Fibroblast of mammary gland (primary cell): ENCODE measurements at places on chromosomes 2 and 18.

DNA sequence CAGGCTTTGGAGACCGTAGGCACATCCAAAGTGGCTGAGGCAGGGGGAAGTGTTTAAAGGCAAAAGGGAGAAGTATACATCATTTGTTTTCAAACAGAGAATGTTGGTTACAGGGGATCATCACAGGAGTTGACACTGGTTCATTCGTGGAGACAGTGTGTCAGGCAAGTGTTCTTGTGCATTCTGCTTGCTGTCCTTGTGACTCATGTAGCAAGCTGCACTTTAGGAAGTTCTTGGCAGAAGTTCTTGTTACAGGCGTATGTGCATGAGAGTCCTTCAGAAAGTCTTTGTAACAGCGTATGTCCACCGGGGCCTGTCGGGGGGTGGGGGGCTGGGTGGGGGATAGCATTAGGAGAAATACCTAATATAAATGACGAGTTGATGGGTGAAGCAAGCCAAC, 36.5 kb upstream of the B4GALT6 start:
- DNase-seq = peak; percentile 36

- DNase-seq = peak; percentile 23
Observed at GRCh38 chr2:99957332-99958133, 184.9 kb downstream of the AFF3 start.

GRCh38 chr2:198913394-198914152, 544.2 kb downstream of the SATB2 start:
- DNase-seq = no peak

GRCh38 chr2:85862426-85862825, 26.4 kb downstream of the ST3GAL5 start:
- no peak for DNase-seq

DNA sequence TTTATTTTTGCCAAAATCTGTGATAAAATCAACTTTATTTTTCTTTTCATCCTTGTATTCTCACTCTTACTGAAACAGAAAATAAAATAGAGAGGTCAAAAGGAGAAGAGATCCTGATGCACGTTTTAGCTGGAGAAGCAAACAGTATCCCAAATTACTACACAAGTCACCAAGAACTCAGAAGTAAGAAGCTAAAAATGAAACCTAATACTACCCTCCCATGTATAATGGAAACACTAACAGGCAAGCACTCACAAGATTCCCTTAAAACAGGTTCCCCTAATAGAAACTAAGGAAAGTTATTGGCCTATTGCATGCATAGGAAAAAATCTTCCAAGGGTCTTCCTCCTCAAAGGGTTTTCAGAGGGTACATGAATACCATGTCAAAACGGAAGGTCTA, 927.0 kb downstream of the ERBB4 start:
- no peak for DNase-seq

- no peak for DNase-seq
Observed at GRCh38 chr18:43919551-43919950, 642.3 kb upstream of the SYT4 start.

DNA sequence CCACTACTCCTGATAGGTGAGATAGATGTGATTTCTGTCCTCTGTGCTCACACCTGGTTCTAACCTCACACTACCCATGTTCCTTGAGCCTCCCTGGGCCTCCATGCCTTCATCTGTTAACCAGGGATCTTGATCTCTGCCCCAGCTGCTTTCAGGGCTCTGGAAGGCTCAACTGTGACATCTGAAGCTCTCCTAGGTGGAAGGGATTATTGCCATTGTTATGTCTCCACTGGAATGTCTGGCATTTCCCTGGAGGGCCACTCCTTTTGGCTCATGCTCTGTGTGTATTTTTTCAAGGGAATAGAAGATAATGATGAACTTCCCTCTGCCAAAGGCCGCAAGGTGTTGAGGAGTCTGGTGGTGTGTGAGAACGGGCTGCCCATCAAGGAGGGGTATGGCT, 41.2 kb downstream of the PCARE start:
- no peak for DNase-seq

DNA sequence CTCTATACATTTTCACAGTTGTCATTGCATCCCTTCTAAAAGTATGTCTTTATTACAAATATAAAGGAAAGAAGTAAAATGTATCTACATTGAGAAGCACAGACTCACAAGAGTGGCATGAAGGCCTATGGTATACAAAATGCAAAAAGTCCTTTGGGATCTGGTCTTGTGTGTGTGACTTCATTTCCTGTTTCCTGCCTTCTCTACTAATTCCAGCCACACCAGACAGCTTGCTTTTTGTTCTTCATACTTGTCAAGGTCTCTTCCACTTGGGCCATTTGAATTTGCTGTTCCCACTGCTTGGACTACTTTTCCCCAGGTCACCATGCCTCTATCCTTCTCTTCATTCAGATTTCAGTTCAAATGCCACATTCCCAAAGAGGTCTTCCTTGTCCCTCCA, 6.7 kb upstream of the PNO1 start:
- peak; percentile 28 for DNase-seq

GRCh38 chr18:70370762-70371733, 82.2 kb downstream of the SOCS6 start:
- no peak for DNase-seq

GRCh38 chr2:85584857-85585780, 888 bp downstream of the VAMP5 start:
- peak; percentile 78 for DNase-seq

DNA sequence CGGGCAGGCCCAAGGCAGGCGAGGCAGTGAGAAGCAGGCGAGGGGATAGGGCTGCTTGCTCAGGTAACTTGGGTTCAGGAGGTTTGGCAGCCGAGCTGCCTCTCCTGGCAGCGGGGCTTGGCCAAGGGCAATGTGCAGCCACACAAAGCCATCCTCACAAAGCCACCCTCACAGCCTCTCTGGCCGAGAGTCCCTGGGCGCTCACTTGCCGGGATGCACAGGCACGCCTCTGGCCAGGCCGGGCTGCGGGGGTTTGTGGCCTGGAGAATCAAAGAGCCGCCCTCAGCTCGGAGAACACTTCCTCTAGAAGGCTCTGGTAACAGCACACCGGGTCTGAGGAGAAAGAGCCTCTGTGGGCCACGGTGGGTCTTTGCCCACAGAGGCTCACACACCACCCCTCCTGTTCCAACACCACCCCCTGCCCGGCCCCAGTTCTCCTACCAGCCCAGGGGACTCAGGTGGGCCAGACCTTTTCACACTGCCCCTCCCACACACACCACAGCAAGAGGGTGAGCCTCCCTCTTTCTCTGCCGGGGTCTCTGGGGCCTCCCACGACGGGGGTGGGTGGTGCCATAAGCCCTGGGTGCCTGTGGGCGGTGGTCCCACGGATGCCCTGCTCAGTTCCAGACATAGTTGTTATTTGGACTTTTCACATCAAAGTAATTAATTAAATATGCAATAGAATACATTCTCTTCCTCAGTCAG, 186.9 kb downstream of the ZFP36L2 start:
- DNase-seq = no peak

- no peak for DNase-seq
Observed at GRCh38 chr2:232389327-232389726, 10.8 kb downstream of the ALPP start.

GRCh38 chr18:44747157-44747556, 66.5 kb downstream of the SETBP1 start:
- DNase-seq = no peak

DNA sequence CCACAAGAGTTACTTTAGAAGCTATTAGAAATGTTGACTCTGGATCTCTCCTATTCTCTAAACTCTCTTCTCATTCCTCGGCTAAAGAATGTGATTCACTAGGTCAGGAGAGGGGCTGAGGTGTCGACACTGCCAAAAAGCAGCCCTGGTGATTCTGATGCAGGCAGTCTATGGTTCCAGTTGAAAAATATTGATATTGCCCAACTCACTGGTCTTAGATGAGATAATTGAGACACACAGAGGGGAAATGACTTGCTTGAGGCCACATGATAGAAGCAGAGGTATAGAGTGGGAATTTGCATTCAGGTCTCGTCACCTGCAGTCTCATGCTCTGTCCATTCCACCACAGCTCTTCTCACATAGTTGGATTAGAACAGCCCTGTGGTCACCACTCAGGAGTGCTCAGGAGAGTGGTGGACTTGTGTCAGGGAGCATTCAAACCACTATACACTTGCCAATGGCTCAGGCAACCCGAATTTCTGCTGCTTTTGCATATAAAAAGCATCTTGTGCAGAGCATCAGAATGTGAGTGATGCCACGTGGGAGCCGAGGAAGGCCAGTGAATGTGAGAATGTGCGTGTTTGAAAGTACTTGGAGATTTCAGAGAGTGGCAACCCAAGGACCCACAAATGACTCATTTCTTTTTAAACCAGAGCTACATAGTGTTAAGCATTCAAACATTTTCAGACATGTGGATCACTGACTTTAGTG, 65.1 kb upstream of the CTLA4 start:
- peak; percentile 77 for DNase-seq

DNA sequence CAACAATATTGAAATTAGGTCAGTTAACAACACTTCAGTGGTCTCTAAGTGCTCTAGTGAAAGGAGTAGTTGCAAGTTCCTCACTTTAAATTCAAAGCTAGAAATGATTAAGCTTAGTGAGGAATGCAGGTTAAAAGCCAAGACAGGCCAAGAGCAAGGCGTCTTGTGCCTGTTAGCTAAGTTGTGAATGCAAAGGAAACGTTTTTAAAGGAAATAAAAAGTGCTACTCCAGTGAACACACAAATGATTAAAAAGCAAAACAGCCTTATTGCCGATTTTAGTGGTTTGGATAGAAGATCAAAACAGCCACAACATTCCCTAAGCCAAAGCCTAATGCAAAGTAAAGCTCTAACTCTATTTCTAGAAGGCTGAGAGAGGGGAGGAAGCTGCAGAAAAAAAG, 44.7 kb downstream of the ANTXR1 start:
- no peak for DNase-seq

GRCh38 chr2:101187131-101187530, 35.9 kb upstream of the TBC1D8 start:
- no peak for DNase-seq

- peak; percentile 72 for DNase-seq
Observed at GRCh38 chr18:62784338-62784965, 69.1 kb downstream of the PHLPP1 start.

GRCh38 chr18:14026199-14026598, 106.0 kb downstream of the ZNF519 start:
- no peak for DNase-seq

GRCh38 chr18:27198036-27198435, 12.9 kb upstream of the CHST9 start:
- no peak for DNase-seq

DNA sequence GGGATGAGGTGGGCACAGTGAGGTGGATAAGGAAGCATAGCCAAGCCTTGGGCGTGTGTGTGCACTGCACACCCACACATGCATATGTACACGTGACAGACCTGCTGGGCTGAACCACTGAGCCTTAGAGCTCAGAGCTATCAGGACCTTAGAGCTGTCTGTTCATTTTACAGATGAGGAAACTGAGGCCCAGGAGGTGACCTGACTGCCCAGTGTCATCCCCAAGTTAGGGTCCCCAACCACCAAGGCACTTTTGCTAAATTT, 8.2 kb upstream of the SNED1 start:
- no peak for DNase-seq
